ENCODE measurements at places on chromosomes 5 and 9. TPM values are rescaled to one million over a fixed set of nuclear protein-coding genes. Genes with fewer than 3 reads are reported as not detected.

The C5orf52 gene
- total RNA-seq: not detected

The PCDHGC3 gene
- 25.8 TPM for total RNA-seq

- DNase-seq: no peak
- peaks cover 6% of the 10 kb centered on the region for H3K36me3 ChIP-seq
- no peak overlapping the region for H3K27ac ChIP-seq
- H3K27me3 ChIP-seq: no peaks in the 10 kb centered on the region
- no peak overlapping the region for H3K4me3 ChIP-seq
These were observed 34.7 kb downstream of the CSNK1G3 start for GRCh38 chr5:123546657-123547056.

The SEMA5A gene
- total RNA-seq: 4.3 TPM

The SIT1 gene
- total RNA-seq: not detected

GRCh38 chr5:116583862-116584222 is 9.2 kb upstream of the SEMA6A start:
- no peak overlapping the region for H3K27ac ChIP-seq
- no peak overlapping the region for H3K4me3 ChIP-seq

The EFNA5 gene
- total RNA-seq: 16.7 TPM

DNA sequence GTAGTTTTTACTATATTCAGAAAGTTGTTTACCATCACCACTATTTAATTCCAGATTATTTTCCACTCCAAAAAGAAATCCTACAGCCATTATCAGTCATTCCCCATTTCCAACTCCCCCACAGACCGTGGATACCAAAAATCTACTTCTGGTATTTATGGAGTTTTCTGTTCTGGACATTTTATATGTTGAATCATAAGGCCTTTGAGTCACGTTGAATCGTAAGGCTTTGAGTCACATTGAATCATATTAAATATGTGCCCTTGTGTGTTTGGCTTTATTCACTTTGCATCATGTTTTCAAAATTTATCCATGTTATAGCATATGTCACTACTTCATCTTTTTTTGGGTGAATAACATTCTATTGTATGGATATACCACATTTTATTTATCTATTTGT is 454.1 kb upstream of the NUDT12 start:
- H3K4me3 ChIP-seq: no peak overlapping the region
- no peak overlapping the region for H3K27ac ChIP-seq
- no peak for DNase-seq

GRCh38 chr5:15487228-15487627 is 12.8 kb upstream of the FBXL7 start:
- H3K4me3 ChIP-seq: no peak overlapping the region
- H3K27me3 ChIP-seq: peaks cover 6% of the 10 kb centered on the region
- no peaks in the 10 kb centered on the region for H3K36me3 ChIP-seq
- no peak for DNase-seq

- peak overlapping the region; percentile 76 for H3K27ac ChIP-seq
- peaks cover 7% of the 10 kb centered on the region for H3K4me1 ChIP-seq
- H3K27me3 ChIP-seq: no peaks in the 10 kb centered on the region
- no peaks in the 10 kb centered on the region for H3K36me3 ChIP-seq
- peak; percentile 30 for DNase-seq
These were observed 27.0 kb upstream of the PRRC2B start for GRCh38 chr9:131366761-131367401.

- peaks cover 2% of the 10 kb centered on the region for H3K36me3 ChIP-seq
- H3K4me3 ChIP-seq: no peak overlapping the region
- DNase-seq: no peak
- H3K27me3 ChIP-seq: peaks cover 1% of the 10 kb centered on the region
- peak overlapping the region; percentile 59 for H3K27ac ChIP-seq
These were observed 78.4 kb downstream of the MAP1B start for GRCh38 chr5:72185496-72186329.

The FOXI1 gene
- total RNA-seq: not detected

- H3K4me1 ChIP-seq: peaks cover 3% of the 10 kb centered on the region
- peaks cover 2% of the 10 kb centered on the region for H3K36me3 ChIP-seq
- no peak overlapping the region for H3K27ac ChIP-seq
- no peaks in the 10 kb centered on the region for H3K27me3 ChIP-seq
- no peak overlapping the region for H3K4me3 ChIP-seq
- no peak for DNase-seq
These were observed 720.7 kb downstream of the TLE1 start for GRCh38 chr9:80968611-80969010.

GRCh38 chr9:132997591-132997990 is 19.1 kb downstream of the GFI1B start:
- H3K36me3 ChIP-seq: no peaks in the 10 kb centered on the region
- H3K4me1 ChIP-seq: peaks cover 8% of the 10 kb centered on the region
- peaks cover 36% of the 10 kb centered on the region for H3K27me3 ChIP-seq
- DNase-seq: no peak
- H3K4me3 ChIP-seq: no peak overlapping the region

The IFNK gene
- not detected for total RNA-seq

- no peaks in the 10 kb centered on the region for H3K27me3 ChIP-seq
- no peaks in the 10 kb centered on the region for H3K36me3 ChIP-seq
- peaks cover 10% of the 10 kb centered on the region for H3K4me1 ChIP-seq
- H3K4me3 ChIP-seq: no peak overlapping the region
These were observed 371.4 kb downstream of the NTRK2 start for GRCh38 chr9:85040821-85041465.

DNA sequence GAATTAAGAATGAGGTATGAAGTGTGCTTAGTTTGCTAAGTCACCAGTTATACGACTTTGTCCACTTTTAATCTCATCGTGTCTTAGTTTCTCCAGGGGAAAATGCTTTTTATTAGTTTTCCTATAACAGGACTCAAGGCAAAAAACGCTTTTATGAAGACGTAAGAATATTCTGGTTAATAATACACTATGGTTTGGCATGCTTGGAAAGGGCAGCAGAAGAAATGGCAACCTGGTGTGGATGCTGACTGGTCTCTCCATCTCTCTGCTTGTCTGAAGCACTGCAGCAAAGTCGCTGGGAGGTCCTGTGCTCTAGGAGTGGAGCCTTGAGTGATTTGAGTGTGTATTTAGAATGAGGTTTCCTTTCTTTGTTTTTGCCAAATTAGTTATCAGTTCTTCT is 78.8 kb downstream of the ZSWIM6 start:
- DNase-seq: no peak
- no peaks in the 10 kb centered on the region for H3K27me3 ChIP-seq

The FAM221B gene
- total RNA-seq: not detected

GRCh38 chr9:27591093-27591492 is 17.8 kb upstream of the C9orf72 start:
- DNase-seq: no peak
- no peaks in the 10 kb centered on the region for H3K27me3 ChIP-seq
- H3K27ac ChIP-seq: no peak overlapping the region
- peaks cover 1% of the 10 kb centered on the region for H3K4me1 ChIP-seq
- H3K4me3 ChIP-seq: no peak overlapping the region
- no peaks in the 10 kb centered on the region for H3K36me3 ChIP-seq

The ST8SIA4 gene
- total RNA-seq: 5.5 TPM

The SLC25A2 gene
- total RNA-seq: 1.1 TPM

GRCh38 chr5:57366744-57367143 is 115.9 kb downstream of the ACTBL2 start:
- H3K4me1 ChIP-seq: peaks cover 2% of the 10 kb centered on the region
- H3K27me3 ChIP-seq: peaks cover 3% of the 10 kb centered on the region
- DNase-seq: no peak
- H3K27ac ChIP-seq: no peak overlapping the region
- H3K4me3 ChIP-seq: no peak overlapping the region

- peak overlapping the region; percentile 99 for H3K27ac ChIP-seq
- peak overlapping the region; percentile 97 for H3K4me3 ChIP-seq
- peaks cover 3% of the 10 kb centered on the region for H3K36me3 ChIP-seq
- peaks cover 25% of the 10 kb centered on the region for H3K4me1 ChIP-seq
- peak; percentile 62 for DNase-seq
These were observed 885 bp downstream of the RNF44 start for GRCh38 chr5:176536132-176536901.

The HTR1A gene
- not detected for total RNA-seq

The LMNB1 gene
- total RNA-seq: 149 TPM

- no peak overlapping the region for H3K27ac ChIP-seq
- H3K36me3 ChIP-seq: no peaks in the 10 kb centered on the region
- peaks cover 14% of the 10 kb centered on the region for H3K4me1 ChIP-seq
- DNase-seq: no peak
- H3K27me3 ChIP-seq: peaks cover 9% of the 10 kb centered on the region
These were observed 96.1 kb downstream of the PDE8B start for GRCh38 chr5:77306531-77306930.

- no peaks in the 10 kb centered on the region for H3K27me3 ChIP-seq
- peaks cover 30% of the 10 kb centered on the region for H3K4me1 ChIP-seq
- H3K36me3 ChIP-seq: peaks cover 4% of the 10 kb centered on the region
- H3K27ac ChIP-seq: peak overlapping the region; percentile 35
- no peak overlapping the region for H3K4me3 ChIP-seq
- no peak for DNase-seq
These were observed 25.3 kb upstream of the IFNE start for GRCh38 chr9:21507483-21507790.

The TEX48 gene
- total RNA-seq: not detected

DNA sequence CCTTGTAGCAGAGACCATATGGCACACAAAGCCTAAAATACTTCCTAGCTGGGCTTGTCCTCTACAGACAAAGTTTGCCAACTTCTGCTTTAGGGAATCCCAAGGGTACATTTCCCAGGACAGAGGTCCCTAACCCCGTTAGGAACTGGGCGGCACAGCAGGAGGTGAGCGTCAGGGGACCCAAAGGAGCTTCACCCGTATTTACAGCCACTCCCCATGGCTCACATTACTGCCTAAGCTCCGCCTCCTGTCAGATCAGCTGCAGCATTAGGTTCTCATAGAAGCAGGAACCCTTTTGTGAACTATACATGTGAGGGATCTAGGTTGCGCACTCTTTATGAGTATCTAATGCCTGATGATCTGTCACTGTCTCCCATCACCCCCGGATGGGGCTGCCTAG is 88.5 kb upstream of the TRPM3 start:
- H3K4me1 ChIP-seq: peaks cover 4% of the 10 kb centered on the region
- no peak overlapping the region for H3K27ac ChIP-seq
- H3K4me3 ChIP-seq: no peak overlapping the region
- H3K27me3 ChIP-seq: no peaks in the 10 kb centered on the region

DNA sequence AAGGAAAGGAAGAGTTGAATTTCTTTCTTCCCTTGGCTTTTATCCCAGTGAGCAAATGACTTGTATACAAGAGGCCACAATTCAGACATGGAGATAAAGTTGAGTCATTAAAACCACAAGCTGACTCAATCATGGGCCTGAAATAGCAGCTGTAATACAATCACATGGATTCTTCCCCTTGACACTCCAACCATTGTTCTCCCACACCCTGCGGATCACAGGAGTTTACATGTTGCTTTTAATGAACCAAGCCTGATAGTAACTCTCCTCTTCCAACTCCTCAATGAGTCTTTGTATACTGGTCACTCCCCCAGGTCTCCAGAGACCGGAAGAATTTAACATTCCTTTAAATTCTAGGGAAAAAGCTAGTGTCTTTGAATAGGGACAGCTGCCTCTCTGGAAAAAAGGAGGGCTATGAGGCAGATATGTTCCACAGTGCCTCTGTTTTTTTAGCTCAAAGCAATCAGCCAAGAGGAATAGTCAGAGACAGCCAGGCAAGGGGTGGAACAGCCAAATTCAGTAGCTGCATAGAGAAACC is 32.4 kb downstream of the PCDHGC5 start:
- DNase-seq: no peak
- H3K4me3 ChIP-seq: no peak overlapping the region
- peaks cover 28% of the 10 kb centered on the region for H3K36me3 ChIP-seq
- H3K4me1 ChIP-seq: peaks cover 20% of the 10 kb centered on the region
- peak overlapping the region; percentile 74 for H3K27ac ChIP-seq
- H3K27me3 ChIP-seq: no peaks in the 10 kb centered on the region

The ENG gene
- total RNA-seq: 0.91 TPM

DNA sequence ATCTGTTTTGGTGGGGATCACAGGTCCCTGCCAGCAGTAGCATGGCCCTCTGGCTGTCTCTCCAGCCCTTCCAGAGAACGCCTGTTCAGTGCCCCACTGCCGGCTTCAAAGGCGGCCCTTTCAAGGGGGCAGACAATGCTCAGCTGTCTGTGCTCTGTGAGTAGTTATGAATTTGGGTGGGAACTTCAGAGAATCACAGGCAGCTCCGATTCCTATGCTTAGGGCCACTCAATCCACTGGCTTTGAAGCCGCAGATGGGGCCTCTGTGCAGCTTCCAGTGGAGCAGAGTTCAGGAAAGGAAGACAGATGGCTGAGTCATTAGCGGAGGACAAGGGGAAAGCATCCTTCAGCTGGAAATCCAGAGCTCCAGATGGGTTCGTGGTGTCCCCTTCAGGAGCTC is 42.4 kb downstream of the NKX2-5 start:
- H3K36me3 ChIP-seq: no peaks in the 10 kb centered on the region
- no peak for DNase-seq
- no peaks in the 10 kb centered on the region for H3K4me1 ChIP-seq
- H3K4me3 ChIP-seq: no peak overlapping the region

DNA sequence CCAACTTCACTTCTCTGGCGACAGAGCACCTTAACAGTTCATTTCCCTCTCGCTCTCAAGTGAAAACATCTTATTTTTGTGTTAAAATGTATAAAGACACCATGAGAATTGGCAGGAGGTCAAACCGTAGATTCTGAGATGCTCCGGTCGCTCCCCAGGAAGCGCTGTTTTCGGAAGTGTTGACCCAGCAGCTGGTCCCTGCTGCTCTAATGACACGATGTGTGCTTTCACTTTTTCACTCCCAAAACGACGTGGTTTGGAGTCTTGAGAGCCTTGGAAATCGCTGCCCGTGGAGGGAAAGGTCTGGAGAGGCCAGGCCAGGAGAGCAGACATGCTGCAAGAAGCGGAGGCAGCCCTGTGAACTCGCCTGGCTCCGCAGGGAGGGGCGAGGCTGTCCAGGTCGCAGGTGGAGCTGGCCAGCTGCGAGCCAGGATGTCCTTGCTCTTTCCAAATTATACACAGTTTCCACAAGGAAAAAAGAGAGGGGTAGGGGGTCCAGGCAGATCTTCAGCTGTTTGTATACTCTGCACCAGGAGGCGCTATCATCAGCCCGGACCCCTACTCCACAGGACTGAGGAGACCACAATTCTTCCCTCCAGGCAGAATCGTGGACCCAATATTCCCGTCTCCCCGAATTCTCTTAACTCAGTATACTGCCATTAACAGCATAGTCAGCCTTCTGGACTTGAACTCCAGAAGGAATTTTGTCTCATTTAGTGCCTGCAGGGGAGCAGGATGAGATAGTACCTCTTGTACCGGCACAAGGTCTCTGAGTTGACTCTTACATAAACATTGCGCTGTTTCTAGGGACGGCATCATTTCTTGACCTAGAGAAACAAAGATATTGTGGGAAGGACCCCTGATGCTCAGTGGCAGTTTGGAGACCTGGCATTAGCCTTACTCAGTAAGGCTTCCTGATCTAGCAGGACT is 248.6 kb upstream of the ANKRD55 start:
- H3K27me3 ChIP-seq: peaks cover 57% of the 10 kb centered on the region
- peak overlapping the region; percentile 79 for H3K27ac ChIP-seq
- H3K4me3 ChIP-seq: peak overlapping the region; percentile 71

DNA sequence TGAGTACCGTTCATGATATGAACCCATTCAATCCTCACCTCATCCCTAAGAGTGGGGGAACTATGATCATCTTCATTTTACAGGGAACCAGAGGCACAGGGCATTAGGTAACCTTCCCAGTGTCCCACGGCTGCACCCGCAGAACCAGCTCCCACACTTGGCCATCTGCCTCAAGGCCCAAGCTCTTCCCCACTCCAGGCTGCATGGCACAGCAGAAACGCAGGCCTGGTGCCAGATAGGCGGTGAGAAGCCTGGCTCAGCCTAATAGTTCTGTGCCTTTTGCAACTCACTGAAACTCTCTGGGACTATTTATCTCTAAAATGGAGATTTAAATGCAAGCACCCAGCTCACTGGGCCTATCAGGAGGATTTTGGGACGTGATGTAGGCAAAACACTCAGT is 90.8 kb upstream of the ZNF618 start:
- no peak overlapping the region for H3K4me3 ChIP-seq
- H3K27ac ChIP-seq: no peak overlapping the region
- H3K27me3 ChIP-seq: peaks cover 45% of the 10 kb centered on the region
- no peaks in the 10 kb centered on the region for H3K36me3 ChIP-seq
- no peaks in the 10 kb centered on the region for H3K4me1 ChIP-seq
- DNase-seq: no peak

The TXNDC8 gene
- total RNA-seq: not detected

The RABEPK gene
- 15.0 TPM for total RNA-seq

Data from progenitor cell of endocrine pancreas (in vitro differentiated cells).